ENCODE measurements at places on chromosomes 1 and 21.

DNA sequence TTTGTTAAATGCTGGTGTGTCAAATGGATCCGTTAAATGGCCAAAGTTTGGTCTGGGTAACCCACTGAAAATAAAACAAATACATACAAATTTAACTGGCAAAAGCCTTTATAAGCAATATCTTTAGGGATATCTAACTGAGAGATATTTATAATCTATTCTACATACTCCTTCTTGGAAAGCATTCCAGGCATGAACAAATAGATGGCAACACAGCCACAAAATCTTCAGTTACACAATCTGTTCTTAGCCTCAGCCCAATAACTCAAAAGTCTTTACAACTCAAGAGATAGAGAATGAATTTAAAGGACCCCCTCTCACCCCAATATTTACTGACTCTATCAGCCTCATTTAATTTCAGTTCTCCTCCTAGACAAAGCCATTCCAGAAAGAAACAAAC lies 58.7 kb downstream of the NRDC start:
- no peak for DNase-seq

GRCh38 chr21:37452227-37452626 lies 85.7 kb downstream of the DYRK1A start:
- no peak for DNase-seq

DNA sequence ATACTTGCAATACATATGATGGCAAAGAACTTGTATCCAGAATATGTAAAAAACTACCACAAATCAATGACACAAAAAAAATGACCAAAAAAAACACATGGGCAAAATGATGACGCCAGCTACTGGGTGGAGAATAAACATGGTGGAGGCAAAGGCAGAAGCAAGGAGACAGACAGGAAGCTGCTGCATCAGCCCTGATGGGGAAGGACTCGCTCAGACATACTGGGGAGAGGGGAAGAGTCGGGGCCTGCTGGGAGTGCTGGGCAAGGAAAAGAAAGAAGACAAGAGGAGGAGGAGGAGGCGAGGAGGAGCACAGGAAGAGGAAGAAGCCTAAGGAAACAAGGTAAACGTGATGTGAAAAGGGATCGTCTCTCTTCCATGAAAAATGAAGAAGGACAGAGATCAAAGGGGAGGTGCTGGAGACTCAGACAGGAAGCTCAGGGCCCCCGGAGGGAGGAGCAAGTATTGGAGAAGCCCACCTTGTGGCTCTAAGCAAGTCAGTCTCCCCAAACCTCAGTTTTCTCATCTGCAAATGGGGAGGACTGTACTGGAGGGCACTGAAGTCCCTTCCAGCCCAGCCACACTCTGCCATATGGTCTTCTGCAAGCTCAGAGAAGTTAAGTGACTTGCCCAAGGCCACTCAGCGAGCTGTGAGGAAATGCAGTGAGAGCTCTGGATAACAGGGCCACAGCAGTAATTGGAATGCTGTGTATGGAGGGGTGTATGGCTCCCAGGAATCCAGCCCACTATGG lies 24.2 kb downstream of the OLFML2B start:
- DNase-seq = no peak

GRCh38 chr1:206568256-206568655 lies 44.0 kb downstream of the EIF2D start:
- no peak for DNase-seq

GRCh38 chr1:37932759-37933158 lies 14.1 kb downstream of the INPP5B start:
- DNase-seq = no peak

DNA sequence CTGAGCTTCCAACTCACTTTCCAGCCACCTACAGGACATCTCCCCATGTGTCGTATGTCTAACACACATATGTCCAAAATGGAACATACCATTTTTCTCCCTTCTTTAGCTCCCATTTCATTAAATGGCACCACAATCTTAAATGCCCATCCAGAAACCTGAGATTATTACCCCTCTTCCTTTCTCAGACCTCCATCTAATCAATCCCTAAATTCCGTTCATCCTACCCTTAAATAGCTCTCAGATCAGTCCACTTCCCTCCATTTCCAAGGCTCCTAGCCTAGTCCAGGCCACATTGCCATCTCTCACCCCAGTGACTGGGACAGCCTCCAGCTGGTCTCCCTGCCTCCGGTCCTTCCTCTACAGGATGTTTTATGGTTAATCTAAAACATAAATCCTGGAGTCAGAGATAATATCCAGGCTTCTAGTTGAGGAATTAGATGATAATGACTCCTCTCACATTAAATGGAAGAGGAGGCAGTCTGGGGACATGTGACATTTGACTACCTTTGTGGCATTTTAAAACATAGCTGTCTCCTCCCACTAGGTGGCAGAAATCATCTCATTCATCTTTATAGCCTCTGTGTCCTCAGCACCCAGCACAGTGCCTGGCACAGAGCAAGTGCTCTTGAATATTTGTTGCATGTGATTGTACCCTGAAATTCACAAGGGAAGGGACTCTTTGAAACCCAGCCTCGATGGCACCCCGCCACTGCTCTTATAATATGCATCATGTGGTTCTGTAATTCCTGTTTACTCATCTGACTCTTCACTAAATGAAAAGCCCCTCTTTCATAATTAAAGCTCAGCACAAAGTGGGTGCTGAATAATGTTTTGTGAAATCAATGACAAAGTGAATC lies 102.3 kb downstream of the TMEM53 start:
- DNase-seq = no peak

- DNase-seq = no peak
Measured at GRCh38 chr1:226104671-226105121, 42.2 kb downstream of the H3-3A start.

DNA sequence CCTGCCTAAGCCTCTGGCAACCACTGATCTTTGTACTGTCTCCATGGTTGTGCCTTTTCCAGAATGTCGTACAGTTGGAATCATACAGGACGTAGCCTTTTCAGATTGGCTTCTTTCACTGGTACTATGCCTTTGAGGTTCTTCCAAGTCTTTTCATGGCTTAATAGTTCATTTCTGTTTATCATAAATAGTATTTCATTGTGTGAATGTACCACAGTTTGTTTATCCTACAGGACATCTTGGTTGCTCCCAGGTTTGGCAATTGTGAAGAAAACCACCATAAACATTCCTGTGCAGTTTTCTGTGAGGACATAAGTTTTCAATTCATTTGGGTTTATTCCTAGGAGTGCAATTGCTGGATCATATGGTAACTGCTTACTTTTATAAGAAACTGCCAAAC lies 190.6 kb upstream of the RAB4A start:
- no peak for DNase-seq
